Endothelial cell (in vitro differentiated cells): ENCODE measurements at places on chromosomes 5 and 9.

- DNase-seq, result no peak
These were observed 93.6 kb downstream of the CDK5RAP2 start for GRCh38 chr9:120486347-120486746.

DNA sequence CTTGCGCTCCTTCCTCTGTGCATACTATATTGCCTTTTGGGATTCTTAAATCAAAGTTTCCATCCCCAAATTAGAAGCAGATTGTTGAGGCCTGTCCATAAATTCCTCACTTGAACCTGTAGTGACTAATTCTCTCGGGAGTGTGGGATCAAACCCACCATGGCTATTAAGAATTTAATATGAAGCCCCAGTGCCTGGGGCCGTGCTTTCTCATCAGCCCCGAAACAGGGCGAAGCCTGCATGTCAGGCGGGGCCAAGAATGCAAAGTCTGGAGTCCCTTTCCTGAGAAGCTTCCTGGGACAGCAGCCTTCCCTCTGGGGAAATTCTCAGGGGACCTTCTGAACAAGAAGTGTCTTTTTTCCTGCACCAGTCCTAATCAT is 29.3 kb upstream of the FAT2 start:
- no peak for DNase-seq

GRCh38 chr5:66415208-66415607 is 181.0 kb upstream of the MAST4 start:
- DNase-seq, result no peak

GRCh38 chr5:161763571-161763970 is 78.0 kb downstream of the GABRA6 start:
- no peak for DNase-seq

GRCh38 chr9:19481971-19482404 is 73.2 kb downstream of the ACER2 start:
- no peak for DNase-seq

- DNase-seq, result no peak
These were observed 22.4 kb downstream of the GRAMD2B start for GRCh38 chr5:126445502-126446174.

GRCh38 chr5:155193029-155193428 is 179.5 kb downstream of the KIF4B start:
- no peak for DNase-seq

- no peak for DNase-seq
These were observed 217.6 kb downstream of the ZNF608 start for GRCh38 chr5:124528838-124529237.

- no peak for DNase-seq
These were observed 21.7 kb downstream of the RMI1 start for GRCh38 chr9:84002344-84002743.

DNA sequence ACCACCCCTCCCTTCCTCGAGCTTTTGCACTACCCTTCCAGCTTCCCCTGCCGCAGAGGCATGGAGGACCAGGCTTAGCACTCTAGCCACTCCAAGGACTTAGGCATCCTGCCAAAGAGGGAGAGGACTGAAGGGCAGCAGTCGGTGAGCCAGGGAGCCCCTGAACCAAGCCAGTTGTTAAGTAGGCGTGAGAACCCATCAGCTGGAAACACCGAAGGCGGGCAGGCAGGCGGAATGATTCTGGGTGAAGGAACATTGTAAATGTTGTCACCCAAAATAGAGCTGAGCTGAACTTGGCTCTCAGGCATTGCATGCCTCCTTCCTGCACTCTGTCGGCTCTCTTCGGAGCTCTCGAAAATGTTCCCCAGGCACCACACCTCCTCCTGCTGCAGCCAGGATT is 42.8 kb downstream of the NRG2 start:
- DNase-seq, result no peak

GRCh38 chr5:173928871-173929574 is 40.9 kb downstream of the CPEB4 start:
- DNase-seq, result no peak

GRCh38 chr9:69168709-69169217 is 5.3 kb upstream of the TJP2 start:
- no peak for DNase-seq

DNA sequence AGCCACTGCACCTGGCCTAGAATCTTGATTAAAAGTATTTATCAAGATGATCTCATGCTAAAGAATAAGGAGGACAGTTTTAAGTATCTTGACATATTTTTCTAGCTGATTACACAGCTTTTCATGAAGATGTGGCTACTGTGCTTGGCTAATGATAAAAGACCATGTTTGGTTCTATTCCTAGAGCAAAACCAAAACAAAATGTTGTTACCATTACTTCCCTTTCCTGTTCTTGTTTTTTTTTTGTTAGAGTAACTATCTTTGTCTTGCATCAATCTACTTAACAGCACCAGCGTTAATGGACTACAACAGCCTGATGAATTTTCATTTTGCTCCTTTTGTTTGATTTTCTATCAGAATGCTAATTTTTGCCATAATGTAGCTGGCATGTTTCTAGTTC is 86.2 kb upstream of the DHFR start:
- DNase-seq, result no peak

DNA sequence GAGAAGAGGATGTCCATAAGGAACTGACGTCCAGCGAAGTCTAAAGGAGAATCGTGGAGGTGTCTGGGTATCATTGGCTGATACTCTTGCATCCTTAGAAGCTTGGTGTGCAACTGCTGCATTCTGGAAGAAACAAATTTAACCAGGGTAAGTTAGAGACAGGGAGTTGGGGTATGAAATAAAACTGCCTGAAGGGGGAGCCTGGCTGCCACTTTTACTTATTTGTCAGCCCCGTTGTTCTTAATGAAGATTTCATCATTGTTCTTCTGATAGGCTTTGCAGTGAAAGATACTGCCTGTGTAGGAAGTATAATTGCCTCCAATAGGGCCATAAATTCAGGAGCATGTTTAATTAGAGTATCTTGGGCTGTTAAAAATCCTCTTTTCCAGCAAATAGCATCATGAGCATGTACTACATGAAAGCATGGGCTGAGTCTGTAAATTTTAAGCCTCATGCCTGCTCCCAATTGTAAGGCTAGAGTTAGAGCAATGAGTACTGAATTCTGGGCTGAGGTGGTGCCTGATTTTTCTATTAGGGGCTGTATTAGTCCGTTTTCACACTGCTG is 1264.5 kb upstream of the ACO1 start:
- peak; percentile 26 for DNase-seq

DNA sequence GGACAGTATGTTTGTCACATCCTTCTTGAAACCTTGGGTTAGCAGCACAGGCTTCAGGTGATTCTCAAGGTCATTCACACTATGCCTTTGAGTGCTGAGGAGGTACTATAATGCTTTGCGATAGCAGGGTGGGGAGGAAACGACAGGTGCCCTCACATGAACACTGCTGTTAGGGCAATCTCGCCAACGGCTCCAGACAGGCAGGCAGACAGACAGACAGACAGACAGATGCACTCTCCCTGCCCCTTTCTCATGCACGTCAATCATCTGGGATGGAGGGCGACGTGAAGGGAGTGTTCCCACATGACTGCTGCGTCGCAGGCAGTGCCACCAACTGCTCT is 82.9 kb downstream of the RAPGEF1 start:
- no peak for DNase-seq

DNA sequence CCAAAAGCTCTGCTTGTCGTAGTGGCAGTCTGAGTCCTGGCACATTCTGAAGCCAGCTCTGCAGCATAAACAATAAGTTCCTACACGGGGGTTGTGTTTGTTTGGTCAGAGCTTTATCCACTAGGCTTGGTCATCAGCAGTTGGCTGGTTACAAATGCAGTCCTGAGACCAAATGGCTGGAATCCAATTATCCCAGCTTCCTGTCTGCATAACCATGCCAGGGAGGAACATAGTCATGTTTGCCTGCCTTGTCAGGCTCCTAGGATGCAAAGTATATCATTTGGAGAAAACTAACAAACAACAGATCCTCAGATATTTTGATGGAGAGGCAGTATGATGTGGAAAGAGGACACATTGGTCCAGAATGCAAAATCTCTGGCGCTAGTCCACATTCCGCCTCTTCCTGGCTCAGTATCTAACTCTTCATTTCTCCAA is 85.8 kb downstream of the FBXO38 start:
- DNase-seq, result no peak

DNA sequence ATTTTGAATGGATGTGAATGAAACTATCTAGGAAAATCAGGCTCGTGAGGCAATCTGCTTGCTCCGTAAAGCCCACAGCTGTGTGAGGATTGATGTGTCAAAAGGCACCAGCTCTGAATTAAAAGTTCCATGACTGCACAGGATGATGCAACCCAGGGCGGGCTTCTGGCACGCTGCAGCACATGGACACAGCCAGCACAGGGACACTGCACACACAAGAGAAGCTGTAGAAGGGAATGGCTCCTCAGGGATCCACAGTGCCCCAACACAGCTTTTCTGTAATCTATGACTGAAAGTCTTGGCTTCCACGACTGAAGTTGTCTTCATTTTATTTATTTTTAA is 151.0 kb downstream of the GCNT1 start:
- DNase-seq, result no peak

DNA sequence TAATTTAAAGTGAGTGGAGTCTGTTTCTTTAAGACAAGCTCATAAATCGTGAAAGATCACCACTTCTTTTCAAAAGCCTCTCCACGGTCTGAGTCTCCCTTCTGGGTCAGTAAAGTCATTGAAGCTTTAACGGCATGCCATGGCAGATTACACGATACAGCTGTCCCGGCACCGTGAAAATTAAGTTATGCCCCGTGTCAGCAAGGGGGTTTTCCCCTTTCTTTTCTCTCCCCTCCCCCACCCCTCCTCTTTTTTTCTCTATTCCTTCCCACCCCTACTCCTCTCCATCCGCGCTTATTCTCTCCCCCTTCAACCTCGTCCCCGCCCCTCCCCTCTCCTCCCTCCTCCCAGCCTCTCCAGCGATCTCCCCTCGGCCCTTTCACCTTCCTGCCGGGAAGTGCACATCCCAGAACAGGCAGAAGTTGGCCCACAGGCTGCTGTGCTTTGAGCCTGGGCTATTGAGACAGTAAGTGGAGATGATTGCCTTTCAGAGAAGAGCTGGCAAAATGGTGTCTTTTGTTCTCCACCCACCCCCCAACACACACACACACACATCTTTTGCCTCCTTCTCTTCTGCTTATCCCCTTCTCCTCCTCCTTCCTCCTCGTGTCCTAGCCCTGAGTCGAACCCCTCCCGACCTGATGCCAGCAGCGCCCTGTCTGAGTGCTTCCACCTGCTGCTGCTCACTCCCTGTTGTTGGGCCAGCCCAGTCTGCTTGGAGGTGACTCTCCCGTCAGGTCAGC is 44.1 kb downstream of the GAS1 start:
- peak; percentile 20 for DNase-seq

- DNase-seq, result no peak
These were observed 222.2 kb downstream of the AOPEP start for GRCh38 chr9:94948567-94949235.

DNA sequence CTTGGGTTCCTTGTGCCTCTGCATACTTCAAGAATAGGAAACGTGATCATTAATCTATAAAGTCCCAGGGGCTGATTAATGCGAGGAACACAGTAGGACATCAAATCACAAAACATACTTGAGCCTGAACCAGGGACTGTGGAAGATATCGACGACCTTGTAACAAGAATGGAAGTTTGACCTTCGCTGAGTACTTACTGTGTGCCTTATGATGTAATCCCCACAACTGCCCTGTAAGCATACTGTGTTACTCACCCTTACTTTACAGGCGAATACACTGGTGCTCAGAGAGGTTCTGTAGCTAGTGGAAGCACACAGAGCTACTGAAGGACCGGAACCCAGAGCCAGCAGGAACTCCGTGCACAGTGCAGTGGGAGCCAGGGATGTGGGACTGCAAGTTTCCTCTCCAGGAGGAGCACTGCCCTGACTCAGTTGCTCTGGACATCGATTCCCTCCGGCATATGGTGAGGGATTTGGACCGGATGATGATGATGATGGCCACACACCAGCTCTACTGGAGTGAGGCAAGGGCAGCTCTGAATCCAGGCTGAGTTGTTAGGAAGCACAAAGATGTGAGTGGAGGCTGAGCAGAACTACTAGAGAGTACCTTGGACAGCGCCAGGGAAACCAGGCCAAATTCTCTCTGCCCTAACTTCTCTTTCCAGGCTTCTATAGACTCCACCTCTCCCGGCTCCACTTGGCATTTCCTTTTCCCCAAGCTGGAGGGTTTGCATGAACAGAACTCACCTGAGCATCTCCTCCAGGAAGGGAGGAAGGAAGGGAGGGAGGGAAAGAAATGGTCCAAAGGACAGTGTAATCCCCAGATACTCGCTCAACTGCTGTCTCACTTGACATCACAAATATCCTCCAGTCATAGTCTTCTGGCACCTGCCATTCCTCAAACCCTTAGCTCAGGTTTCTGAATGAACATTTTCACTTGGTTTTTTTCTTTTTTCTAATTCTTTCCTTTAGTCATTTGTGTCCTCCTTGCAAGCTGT is 1.5 kb upstream of the GABBR2 start:
- peak; percentile 53 for DNase-seq

DNA sequence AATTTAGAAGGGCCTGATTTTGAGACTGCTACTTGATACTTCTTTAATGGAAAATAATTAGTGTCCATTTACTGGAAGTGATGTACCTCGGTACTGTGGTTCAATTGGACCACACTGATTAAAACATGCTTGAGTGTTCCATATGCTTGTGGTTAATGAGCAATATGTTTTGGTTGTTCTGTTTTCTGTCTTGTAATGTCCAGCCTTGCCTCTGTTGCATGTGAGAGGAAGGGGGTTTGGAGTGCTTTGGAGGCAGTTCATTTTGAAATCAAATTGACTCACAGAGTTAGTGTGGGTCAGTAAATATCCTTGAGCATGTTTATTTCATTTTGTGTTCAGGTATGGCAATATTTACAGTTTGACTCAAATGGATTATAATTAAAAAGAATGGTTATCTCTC is 334.4 kb downstream of the ARHGEF28 start:
- no peak for DNase-seq

GRCh38 chr9:27569406-27569805 is 3.9 kb downstream of the C9orf72 start:
- no peak for DNase-seq

GRCh38 chr5:180067986-180068385 is 3.6 kb downstream of the RNF130 start:
- DNase-seq, result no peak

- DNase-seq, result no peak
These were observed 133.1 kb downstream of the GABBR2 start for GRCh38 chr9:98575379-98576346.

GRCh38 chr5:180215783-180216630 is 7.0 kb upstream of the RASGEF1C start:
- no peak for DNase-seq

- DNase-seq, result no peak
These were observed 1.2 kb downstream of the ASPN start for GRCh38 chr9:92480986-92481633.

DNA sequence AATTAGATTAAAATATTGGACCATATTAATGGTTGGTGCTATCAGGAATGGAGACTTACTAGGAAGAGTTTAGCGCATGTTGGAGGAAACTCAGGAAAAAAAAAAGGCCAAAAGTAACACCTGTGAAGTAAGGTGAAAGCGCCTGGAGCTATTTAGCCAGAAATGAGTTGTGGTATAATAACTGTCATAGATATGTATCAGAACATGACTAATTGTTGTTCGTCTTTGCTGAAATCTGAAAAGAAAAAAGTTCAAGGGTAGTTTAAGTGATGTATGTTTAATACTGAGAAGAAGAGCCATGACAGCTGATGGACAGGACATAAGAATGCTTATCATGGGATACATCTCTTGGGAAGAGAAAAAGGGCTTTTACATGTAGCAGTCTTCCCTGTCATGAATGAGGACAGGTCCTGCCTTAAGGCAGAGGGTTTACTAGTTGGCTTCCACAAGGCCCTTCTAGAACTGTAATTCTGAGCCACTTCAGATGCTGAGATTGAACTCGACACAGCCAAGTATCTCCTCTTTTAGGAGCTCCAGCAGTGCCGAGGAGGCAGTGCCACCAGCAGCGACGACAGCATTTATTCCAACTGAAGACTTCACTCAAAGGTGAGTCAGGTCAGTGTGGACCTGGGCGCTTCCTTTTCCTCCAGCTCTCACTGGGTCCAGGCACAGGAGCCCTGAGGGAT is 940 bp upstream of the CAMK4 start:
- DNase-seq, result no peak
